ENCODE measurements at places on chromosomes 5 and 9.
A peak's percentile ranks its signal among the peaks of the same experiment; 100 is the strongest.

DNA sequence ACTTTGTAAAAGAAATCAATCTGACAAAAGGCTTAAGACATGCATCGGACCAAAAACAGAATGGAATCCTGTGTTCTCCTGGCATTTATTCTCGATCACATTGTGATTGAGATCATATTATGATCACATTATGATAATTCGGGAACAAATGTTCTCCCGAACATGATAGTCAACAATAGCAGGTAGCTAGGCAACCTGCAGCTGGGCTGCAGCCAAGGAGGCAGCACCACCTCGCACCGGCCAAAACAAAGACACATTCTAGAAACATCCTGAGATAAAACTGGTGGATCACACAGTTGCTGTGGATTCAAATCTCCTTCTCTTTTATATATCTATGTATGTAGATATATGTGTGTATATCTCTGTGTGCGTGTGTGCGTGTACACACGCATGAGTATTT is 480.6 kb upstream of the CYLC2 start:
- DNase-seq = no peak

GRCh38 chr5:11557063-11557462 is 347.2 kb downstream of the CTNND2 start:
- no peak for DNase-seq

DNA sequence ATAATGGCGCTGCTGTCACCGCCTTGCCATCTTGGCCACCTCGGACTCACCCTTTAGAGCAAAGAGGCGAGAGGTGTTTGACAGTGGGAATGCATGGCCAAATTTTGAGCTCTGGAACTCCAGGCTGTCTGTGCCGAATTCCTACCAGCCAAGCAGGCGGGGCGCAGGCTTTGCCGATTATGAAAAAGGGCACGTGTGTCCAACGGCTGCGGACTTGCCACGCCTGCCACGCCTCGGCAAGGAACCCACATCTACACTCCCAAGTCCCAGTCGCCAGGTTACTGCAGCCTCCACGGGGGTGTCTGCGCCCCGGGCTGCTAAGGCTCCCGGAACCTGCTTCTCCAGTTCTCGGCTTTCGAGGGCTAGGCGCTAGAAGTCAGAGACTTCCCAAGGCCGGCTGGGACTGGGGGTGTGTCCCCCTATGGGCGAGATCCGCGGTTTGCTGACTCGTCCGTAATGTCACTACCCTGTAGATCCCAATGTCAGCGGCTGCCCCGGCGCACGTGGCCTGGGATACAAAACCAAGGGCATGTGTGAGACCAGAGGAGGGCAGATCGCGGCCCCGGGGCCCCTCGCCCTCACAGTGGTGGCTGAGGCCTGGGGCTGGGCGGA is 2.8 kb downstream of the NPR3 start:
- DNase-seq = peak; percentile 4

DNA sequence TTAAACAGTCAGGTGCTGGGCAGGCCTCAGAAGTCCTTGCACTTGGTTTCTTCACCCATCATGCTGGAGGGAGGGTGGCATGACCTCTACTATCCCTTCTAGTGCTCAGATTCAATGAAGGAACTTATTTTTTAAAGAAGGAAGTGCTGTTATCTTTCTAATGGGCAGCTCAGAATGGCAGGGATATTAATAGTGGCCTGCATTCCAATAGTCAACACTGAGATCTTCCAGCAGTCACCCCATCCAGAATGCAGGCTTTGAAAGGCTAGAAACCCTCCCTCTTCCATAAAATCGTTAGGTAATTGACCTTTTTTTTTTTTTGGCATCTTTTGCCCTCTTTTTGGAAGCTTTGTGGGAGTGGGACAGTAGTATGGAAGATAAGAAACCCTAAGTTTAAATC is 325.0 kb downstream of the ARRDC3 start:
- no peak for DNase-seq

DNA sequence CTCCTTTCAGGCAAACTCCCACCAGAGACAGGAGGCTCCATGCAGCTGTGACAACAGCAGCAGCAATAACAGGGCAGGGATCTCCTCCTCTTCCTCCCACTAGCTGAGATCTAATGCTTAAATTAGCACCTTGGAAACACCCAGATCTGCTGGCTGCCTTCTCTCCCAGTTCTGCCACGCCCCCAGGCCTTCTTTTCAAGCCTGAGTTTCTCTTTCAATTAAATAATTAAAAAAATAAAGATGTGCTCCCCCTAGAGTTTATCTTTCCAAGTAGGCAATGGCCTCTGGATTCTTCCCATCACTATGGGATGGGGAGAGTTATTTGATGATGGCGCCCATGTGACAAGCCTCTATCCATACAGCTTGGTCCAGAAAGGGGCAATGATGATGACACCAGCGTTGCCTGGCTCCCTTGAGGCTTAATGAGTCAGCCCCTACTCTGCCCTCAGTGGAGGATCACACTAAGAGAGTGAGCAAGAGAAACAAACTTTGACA is 3.8 kb downstream of the FAM219A start:
- peak; percentile 50 for DNase-seq

DNA sequence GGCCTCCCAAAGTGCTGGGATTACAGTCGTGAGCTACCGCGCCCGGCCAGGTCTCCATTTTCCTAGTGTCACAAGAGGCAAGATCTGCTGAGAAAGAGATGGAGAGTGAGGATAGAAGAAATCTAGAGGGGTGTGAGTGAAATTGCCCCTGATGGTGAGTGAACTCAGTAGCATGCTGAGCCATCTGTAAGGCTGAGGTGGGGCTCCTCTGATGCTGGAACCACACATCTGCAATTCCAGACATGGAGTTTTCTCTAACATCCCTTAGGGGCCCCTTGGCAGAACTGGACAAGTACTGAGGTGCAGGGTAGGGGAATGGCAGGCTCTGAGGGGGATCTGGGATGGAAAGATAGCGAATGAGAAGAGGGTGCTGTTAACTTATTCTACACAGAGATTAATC is 72.0 kb upstream of the FER start:
- no peak for DNase-seq

GRCh38 chr5:62309107-62309506 is 3.1 kb downstream of the KIF2A start:
- DNase-seq = no peak

DNA sequence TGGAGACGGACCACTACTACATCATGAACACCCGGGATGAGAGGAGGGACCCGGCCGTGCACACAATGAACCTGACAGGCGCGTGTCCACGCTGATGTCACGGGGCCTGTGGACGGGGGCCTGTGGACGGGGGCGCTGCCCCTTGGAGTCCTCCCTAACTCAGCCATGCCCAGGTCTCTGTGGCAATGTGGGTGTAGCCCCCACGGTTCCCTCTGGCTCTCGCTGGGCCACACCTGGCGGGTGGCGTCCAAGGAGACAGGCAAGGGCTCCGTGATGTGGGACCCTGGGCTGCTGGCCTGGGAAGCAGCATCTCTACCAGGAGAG is 22.1 kb downstream of the PAEP start:
- DNase-seq = no peak

DNA sequence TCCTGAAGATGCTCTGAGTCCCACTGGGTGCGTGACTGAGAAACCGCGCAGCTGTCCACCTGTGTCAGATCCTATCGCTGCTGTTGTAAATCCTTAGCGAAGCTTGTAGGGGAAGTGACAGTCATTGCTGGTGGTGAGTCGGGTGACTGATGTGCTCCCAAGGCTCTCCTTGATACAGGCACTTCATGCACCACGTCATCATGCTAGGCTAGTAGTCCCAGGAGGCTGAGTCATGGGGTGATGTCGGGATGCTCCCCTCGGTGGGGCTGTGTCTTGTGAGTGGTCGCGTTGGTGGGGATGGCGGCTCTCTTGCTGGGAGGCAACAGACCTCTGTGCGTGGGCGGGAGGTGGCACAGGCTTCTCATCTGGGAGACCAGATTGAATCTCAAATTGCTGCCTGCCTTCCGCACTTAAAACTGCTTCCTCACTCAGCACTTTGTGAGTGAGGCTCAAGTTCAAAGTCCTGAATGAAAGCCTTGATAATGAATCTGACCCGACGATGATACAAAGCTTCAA is 84.7 kb downstream of the CSNK1A1 start:
- no peak for DNase-seq

DNA sequence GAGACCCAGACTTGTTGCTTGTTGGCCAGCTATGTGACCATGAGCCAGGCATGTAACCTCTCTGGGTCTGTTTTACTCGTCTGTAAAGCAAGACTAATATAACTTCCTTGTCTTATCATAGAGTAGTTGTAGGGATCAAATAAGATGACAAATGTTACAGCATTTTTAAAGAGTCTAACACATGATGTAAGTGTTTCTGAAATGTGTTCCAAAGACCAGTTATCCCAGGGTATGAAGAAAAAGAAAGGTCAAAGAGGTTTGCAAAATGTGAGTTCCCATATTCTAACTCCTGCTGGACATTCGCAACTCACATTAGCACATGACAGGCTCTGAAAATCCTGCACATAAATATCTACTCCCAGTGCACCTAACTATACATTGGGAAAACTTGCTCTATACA is 28.5 kb upstream of the MATR3 start:
- DNase-seq = no peak

DNA sequence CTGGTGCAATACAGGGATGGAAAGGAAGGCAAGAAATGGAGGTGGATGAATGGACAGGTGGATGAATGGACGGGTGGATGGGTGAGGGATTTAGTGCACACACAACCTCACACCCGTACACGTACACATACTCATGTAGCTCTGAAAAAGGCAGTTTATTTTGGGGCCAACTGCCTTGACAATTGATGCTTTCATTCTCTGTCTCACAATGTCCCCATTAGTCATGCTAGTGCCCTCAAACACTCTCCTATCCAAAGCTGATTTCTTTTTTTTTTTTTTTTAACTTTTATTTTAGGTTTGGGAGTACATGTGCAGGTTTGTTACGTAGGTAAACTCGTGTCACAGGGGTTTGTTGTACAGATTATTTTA is 495.0 kb downstream of the DMAC1 start:
- DNase-seq = no peak

DNA sequence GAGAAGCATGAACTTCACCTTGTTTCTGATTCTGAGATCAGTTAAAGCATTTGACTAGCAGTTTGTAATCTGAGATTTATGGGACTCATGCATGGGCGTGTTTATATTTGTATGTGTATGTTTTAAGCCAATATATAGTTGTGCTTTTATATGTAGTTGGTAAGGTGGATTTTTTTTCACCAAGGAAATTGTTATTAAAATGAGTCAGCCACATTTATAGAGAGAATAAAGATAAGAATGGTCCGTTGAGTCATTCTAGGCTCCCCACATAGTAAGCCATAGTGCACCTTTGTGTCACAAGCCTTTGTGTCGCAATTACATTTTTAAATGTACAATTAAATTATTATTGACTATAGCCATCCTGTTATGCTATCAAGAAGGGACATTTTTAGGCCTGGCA is 89.0 kb downstream of the NLN start:
- DNase-seq = no peak

- no peak for DNase-seq
These were observed 96.9 kb downstream of the MED27 start for GRCh38 chr9:131982671-131983239.

DNA sequence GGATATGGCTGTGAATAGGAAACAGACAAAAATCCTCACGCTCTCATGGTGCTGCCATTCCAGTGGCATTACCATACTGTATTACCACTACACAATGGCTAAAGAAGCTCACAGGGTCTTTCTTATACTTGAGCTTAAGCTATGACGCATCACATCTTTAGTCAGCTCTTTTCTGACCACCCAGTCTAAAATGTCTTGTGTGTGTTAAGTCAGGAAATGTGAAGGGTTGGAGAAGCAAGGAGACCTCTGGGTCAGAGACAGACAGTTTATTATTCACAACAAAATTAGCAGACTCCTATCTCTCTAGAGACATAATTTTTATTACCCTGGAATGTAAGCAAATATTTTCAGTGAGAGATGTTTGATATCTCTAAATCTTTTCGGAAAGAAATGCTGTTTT is 1583.2 kb upstream of the WWC1 start:
- DNase-seq = no peak

GRCh38 chr9:3125602-3126405 is 281.9 kb upstream of the PUM3 start:
- no peak for DNase-seq

Measured in activated T-cell treated with anti-CD3 and anti-CD28 coated beads, Interleukin-2, amount 50 U/mL, for 72 hours (primary cell).